D721Med (cell line): ENCODE measurements at places on chromosomes 4 and X.

DNA sequence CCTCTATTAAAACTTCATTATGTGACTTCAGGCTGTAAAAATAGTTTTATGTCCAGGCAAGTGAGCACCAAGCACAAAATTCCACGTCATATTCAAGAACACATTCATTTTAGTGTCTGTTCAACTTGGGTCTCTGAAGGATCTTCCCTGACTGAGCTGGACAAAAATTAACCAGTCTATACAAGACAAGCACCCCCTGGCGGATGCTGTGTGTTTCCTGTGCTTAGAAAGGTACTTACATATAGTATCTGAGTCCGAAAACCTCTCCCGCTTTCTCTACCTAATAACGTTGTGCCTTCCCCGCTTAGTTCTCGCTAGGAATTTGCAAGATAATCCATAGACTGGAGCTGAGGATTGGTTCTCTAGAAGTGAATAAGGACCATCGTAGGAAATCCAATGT, 2214.5 kb upstream of the TENM3 start:
- no peak for DNase-seq

- DNase-seq, result no peak
Measured at GRCh38 chr4:73127839-73128453, 58.4 kb upstream of the COX18 start.

GRCh38 chr4:88672987-88673386, 24.6 kb downstream of the NAP1L5 start:
- DNase-seq, result no peak

GRCh38 chr4:94877973-94878372, 120.2 kb downstream of the BMPR1B start:
- DNase-seq, result no peak

- no peak for DNase-seq
Measured at GRCh38 chr4:4344915-4345527, 41.9 kb upstream of the NSG1 start.

GRCh38 chr4:103429283-103429682, 231.1 kb upstream of the CENPE start:
- no peak for DNase-seq

GRCh38 chrX:49988143-49988542, 65.7 kb downstream of the CLCN5 start:
- no peak for DNase-seq
